Non-pigmented ciliary epithelial cell (primary cell): ENCODE measurements at places on chromosomes 7 and 10.

DNA sequence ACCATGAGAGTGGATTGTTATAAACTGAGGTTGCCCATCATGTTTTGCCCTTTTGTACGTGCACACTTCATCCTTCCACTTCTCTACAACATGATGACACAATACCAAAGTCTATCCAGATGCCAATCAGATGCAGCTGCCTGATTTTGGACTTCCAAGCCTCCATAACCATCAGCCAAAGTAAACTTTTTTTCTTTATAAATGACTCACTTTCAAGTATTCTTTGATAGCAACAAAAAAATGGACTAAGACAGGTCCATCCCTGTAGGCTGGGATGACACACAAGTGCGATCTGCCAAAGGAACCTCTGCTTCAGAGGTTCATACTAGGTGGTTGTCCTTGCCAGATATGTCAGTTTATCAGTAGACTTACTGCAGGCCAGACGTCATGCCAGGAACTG, 320.2 kb upstream of the FZD1 start:
- no peak for DNase-seq

DNA sequence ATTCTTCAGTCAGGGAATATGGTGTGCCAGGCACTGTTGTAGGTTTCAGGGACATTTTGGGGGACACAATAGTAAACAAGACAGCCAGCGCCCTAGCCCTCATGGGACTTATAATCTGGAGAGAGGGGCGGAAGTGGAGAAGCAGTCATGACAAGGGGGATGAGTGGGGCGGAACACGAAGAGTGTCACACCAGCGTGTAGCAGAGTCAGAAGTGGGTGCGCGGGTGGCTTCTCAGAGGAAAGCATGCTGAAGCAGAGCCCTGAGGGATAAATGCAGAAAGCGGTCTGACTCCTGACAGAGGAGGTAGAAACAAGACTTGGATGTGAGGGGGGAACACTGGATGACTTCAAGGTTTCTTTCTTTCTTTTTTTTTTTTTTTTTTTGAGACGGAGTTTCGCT, 160.3 kb upstream of the LYZL2 start:
- DNase-seq: no peak

DNA sequence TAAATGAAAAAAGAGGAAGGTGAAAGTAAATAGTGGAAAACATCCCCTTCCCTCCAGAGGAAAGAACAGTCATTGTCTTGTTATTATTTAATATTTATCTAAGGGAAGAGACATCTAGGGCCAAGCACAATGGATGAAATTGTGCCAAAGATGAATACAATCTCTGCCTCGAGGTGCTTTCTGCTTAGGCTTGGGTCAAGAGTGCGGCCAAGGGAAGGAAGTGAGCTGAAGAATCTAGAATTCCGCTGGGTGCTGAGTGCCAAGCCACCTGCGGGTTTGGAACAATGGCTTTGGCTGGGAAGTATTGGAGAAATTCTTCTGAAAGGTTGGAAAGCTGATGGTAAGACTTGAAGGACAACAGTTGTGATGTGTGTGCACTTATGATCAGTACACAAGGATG, 531.3 kb upstream of the FZD8 start:
- no peak for DNase-seq

GRCh38 chr10:71307469-71308085, 11.5 kb upstream of the SLC29A3 start:
- DNase-seq: no peak

GRCh38 chr10:59808896-59809643, 55.8 kb upstream of the MRLN start:
- peak; percentile 20 for DNase-seq

DNA sequence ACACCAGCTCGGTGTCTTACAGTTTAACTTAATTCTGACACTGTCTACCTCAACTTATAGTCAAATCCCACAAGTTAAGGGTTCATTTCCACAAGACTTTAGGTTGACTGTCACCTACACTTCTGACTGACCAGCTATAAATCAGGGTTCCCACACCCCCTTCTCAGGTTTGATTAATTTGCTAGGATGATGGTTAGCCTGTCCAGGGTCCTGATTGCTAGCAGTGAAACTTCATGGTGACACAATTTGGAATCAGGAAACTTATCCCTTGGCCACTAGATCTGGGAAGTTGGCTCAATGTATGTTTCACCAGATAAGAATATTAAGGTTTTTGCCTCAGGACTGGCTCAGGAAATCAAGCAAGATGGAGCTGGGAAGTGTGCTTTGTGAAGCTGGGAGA, 2.8 kb upstream of the RSU1 start:
- no peak for DNase-seq

DNA sequence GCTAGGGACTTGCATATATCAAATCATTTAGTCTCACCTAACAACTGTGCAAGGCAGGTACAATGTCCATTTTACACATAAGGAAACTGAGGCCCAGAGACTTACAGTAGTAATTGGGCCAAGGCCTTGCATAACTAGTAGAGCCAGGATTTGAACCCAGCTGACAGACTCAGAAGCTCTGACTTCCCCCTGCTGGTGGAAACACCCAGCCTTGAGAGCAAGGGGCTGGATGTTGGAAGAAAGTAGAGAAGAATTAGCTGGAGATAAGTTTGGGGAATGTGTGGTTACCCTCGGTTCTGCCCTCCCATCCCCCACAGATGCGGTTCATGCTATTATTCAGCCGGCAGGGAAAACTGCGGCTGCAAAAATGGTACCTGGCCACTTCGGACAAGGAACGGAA, 2.0 kb downstream of the AP1S1 start:
- DNase-seq: no peak

DNA sequence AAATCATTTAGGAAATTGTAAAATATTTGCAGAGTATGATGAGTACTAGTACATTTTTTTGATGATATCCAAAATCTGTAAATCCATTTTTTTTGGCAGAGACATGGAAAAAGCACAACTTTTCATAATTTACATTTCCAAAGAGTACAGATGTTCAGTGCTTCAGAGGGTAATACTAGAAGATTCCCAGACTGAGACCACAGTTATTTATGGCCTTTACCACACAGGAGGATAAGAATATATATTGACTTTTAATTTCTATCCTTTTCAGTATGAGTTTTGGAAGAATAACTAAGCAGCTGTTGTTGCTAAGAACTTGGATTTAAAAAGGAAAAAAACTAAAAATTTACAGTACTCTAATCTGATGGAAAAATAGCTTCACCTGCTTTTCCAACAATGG, 61.9 kb downstream of the HGF start:
- DNase-seq: no peak

GRCh38 chr10:106973288-106973687, 191.2 kb downstream of the SORCS1 start:
- DNase-seq: no peak

DNA sequence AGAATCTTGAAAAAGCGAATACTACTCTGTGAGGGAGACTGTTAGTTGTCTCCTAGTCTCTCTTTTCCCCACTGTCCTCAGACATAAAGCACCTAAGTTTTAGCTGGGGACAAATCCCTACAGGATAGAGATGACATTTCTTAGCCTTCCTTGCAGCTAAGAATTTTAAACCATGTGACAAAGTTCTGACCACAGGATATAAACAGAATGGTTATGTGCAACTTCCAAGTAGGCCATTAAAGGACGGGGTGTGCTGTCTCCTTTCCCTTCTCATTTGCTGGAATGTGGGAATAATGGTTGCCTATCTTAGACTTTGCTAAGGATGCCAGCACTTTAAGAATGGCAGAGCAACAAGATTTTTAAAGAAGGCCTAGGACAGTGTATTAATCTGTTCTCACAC, 74.9 kb upstream of the PRPS1L1 start:
- DNase-seq: no peak

DNA sequence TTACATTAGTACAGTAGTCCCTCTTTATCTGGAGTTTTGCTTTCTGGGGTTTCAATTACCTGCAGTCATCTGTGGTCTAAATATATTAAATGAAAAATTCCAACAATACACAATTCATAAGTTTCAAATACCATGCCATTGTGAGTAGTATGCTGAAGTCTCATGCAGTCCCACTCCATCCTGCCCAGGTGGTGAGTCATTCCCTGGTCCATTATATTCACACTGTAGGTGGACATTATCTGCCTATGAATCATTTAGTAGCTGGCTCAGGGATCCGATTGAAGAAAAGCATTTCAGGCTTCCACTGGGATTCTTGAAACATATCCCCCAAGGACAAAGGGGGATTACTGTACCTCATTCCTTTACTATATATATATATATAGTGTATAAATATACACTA, 298.2 kb upstream of the GALNT17 start:
- peak; percentile 81 for DNase-seq

- no peak for DNase-seq
These were observed 83.9 kb upstream of the SDK1 start for GRCh38 chr7:3217166-3217565.

DNA sequence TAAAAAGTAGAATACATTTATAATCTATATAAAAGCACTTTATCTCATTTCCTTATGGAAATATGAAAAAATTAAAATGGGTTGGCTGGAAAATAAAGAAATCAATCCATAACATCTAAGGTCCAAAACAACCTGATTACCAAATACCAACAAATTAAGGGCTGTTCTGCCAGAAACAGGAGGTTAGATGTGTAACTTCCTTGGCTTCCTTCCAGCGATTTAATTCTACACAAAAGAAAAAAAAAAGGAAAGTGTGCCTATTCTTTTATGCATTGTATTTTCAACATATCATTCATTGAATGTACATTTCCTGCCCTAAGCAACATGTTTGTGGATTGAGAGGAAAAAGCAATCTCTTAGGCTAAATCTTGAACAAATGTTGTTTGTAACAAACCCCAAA, 36.2 kb upstream of the USP6NL start:
- DNase-seq: no peak

DNA sequence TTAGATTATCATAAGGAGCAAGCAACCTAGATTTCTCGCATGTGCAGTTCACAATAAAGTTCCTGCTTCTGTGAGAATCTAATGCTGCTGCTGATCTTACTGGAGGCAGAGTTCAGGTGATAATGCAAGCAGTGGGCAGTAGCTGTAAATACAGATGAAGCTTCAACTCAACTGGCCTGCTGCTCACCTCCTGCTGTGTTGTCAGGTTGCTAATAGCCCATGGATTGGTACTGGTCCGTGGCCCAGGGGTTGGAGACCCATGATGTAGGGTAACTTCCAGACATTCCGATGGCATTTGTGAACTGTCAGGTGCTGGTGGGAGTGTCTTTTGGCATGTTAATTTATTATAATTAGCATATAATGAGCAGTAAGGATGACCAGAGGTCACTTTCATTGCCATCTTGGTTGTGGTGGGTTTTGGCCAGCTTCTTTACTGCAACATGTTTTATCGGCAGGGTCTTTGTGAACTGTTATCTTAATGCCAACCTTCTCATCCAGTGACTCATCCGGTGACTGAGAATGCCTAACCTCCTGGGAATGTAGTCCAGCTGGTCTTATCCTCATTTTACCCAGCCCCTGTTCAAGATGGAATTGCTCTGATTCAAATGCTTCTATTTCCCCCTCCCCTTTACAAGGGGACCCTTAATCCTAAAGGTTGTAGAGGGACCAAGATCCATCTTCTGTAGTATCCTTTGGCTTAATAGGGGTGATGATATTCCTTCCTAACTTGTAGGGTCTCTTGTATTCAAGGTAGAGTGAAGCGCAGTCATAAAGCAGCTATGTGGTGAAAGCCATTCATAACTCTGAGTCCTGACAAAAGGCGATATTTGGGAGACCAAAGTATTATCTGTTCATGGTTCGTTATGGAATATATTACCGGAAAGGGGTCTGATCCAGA, 165.8 kb downstream of the CCSER2 start:
- DNase-seq: no peak

DNA sequence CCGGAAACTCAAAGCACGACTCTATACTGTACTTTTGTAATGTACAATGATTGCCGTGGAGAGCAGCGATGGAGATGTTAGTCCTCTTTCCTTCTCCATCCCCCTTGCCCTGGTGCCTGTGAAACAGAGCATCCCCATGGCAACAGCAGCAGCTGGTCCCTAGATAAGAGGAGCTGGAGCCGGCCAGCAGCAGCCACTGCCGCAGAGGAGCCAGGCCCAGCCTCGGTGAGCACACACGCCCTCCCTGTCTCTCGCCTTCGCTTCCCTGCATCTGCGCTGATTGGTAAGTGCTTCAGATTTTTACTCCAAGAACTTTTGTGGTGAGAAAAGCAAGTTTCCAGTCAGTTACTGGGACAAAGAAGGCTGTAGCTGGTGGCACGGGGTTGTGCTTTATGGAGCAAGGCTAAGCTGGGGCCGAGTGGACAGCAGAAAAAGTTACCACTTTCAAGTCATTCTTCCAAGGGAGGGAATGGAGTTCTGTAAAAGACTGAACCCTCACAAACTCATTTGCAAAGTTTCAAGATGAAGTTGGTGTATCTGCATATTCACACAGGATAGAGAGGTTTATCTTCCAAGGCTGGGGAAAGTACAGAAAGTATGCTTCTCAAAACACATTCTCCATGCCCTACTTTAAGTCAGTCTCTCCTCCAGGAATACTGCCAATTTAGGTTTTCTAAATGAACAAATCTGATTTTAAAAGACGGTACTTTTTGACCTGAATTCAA, at the start of gene PPP1R17:
PPP1R17 (plus strand) TSS at position 192 of the 725 bp plus-strand sequence. CDS start 5,227 bp downstream, outside the sequence.
- no peak for DNase-seq

DNA sequence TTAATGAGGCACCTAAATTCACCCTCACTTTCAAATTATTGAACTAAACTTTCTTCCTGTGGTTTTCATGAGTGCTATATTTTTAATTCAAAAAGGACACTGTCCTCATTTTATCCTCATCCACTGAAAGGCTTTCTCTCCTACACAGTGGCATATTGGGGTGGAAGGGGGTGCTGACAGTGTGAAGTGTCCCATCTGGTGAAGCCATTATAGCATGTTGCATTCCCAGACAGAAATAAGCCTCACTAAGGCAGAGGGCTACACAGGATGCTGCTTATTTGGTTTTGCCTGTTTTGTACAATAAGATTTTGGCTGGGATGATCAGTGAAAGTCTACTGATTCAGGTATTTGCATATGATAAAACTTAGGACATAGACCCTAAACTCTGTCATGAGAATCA, 82.4 kb upstream of the INHBA start:
- DNase-seq: no peak

GRCh38 chr7:82015751-82016150, 245.9 kb upstream of the HGF start:
- no peak for DNase-seq

GRCh38 chr7:106462365-106462859, 177.6 kb upstream of the NAMPT start:
- no peak for DNase-seq
